ENCODE measurements at places on chromosomes 2 and 18.
A peak's percentile ranks its signal among the peaks of the same experiment; 100 is the strongest.

DNA sequence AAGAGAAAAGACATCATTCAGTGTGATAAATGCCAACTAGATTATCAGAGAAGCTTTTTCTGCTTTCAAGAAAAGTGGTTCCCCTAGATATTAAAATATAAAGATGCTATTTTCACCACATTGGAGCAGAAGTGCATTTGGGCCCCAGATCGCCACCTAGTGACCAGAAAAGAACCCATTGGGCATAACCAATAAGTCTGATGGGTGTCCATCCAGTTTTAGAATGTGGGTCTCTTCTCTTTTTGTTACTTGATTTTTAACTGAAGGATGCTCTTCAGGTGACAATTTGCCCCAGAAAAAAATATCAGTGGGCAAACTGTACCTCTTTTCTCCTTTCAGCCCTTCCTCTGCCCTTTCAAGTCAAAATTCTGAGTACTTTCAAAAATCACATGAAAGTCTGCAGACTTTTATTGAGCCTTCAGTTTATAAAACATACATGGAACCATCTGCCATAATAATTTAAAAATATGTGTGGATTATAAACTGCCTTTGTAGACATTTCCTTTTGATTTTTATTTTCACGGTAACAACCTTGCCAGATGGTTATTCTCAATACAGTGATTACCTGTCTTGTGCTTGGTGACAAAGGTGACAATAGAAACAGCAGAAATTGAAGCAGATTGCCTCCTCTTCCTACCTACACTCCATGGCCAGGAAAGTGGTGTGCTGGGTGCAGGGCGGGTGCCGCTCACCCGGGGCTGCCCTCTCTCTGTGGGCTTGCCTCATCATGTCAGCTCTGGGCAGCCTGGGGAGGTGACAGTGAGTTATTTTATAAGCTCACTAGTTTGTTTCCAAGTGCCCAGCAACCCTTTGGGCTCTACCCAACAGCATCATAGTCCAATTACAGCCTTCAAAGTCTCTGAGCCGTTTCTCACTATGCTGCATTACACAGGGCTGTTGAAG, 124.5 kb downstream of the DCDC2C start:
- no peak for DNase-seq

DNA sequence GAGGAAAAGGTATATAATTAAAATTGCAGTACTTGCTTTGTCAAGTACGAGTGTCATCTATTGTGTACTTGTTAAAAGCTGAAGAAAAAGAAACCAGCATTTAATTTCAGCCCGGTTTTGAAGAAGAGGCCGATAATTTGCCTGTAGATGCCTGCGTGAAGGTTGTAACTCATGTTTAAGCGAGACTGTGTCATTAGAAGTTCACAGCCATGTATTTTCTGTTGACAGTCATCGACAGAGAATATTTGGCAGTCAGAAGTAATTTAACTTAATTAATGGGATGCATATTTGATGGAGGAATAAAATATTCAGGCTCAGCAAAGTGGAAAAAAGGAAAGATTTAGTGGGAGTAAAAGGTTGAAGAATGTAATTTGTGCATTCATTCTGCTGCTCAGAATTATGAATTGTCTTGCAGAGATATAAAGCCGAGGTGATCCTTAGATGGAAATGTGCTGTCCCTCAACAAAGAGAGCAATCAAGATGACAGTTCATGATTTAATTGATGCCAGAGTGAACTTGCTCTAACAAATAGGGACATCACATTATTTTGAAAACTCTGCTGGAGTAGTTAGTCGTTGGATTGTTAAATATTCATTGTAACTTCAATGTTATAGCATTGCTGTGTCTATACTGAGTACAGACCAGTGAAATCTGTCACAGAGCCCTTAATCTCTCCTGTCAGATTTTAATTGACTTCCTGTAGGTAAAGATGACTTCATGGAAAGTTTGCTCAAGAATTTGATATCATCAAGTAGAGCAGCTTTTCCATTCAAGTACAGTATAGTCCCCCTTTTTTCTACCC, 53.9 kb downstream of the ZNF407 start:
- no peak for DNase-seq

DNA sequence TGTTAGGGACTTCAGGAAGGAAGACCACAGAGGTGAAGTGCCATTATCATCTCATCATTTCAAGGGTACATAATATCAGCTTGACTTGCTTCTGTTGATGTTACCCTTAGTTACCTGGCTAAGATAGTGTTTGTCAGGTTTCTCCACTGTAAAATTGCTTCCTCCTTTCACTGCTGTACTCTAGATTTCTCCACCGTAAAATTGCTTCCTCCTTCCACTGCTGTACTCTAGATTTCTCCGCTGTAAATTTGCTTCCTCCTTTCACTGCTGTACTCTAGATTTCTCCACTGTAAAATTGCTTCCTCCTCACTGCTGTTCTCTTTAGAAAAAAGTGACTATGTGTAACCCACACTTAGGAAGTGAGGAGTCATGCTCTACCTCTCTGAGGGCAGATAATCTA, 1460.3 kb downstream of the SUCLG1 start:
- peak; percentile 58 for DNase-seq

GRCh38 chr18:48860269-48861180, 90.2 kb downstream of the SMAD7 start:
- DNase-seq: no peak

- no peak for DNase-seq
Measured at GRCh38 chr2:202035941-202036372, 2.3 kb downstream of the FZD7 start.
